ENCODE measurements at places on chromosomes 3 and 15. TPM values are rescaled to one million over a fixed set of nuclear protein-coding genes. Genes with fewer than 3 reads are reported as not detected.

ERC2 gene
- not detected for total RNA-seq

DNA sequence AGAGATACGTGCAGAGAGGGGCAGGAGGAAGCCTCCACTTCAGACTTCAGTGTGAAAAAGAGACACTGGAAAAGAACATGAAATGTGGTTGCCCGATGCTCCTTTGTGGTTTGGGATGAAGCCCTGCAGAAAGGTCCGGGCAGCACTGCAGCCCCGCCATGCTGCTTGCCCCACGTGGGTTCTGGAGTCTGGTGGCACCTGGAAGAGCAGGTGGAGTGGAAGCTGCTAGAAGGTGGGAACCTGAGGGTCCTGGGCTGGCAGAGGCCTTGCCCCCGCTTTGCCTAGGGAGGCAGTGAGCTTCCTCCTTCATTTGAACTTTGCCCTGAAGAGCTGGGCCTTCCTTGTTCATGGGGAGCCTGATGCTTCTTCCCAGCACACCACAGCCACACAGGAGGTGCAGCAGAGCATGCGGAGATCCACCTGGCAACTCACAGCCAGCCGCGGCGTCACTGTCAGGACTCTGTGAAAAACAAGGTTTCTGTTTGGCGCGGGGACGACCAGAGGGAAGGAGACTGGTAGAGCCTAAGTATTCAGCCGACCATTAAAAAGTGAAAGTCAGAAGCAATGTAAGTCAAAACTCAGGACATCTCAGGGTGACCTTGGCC is 59.0 kb downstream of the APBA2 start:
- DNase-seq, result peak; percentile 3

DNA sequence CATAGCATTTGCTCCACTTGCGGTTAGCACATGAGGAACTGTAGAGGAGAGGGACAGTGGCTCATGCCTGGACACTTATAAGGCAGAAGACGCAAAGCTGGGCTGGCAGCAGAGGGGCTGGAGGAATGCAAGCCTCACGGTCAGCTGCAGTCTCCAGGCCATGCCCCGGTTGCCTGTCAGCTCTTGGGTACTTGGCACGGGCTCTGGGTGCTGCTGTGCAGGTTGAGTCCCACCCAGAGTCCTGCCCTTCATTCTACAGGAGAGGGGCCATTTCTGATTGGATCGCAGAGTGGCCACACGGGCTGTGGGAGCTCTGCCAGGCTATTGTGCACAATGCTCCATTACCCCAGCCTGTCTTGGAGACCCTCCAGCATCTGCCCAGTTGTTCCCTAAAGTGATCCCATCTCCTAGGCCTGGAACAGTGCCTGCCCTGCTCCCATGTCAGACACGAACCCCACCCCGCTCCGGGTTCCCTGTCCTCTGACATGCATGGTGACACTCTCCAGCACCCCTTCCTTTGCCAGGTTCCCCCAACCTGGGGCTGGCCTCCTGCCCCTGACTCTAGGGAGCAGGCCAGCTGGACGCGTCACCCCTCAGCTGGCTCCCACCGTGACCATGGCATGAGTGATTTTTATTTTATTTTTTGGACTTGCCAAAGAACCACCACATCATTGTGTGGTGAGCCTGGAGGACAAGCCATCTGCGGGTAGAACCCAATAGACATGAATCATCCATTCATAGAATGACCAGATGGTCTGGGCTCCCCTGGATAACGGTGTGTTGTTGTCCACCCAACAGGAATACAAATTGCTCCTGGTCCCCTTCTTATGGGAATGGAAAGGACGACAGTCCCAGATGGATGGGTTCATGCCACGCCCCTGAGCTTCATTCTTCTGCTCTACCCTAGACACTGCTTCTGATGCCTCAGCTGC is 51.0 kb upstream of the KLF13 start:
- no peak for DNase-seq

DNA sequence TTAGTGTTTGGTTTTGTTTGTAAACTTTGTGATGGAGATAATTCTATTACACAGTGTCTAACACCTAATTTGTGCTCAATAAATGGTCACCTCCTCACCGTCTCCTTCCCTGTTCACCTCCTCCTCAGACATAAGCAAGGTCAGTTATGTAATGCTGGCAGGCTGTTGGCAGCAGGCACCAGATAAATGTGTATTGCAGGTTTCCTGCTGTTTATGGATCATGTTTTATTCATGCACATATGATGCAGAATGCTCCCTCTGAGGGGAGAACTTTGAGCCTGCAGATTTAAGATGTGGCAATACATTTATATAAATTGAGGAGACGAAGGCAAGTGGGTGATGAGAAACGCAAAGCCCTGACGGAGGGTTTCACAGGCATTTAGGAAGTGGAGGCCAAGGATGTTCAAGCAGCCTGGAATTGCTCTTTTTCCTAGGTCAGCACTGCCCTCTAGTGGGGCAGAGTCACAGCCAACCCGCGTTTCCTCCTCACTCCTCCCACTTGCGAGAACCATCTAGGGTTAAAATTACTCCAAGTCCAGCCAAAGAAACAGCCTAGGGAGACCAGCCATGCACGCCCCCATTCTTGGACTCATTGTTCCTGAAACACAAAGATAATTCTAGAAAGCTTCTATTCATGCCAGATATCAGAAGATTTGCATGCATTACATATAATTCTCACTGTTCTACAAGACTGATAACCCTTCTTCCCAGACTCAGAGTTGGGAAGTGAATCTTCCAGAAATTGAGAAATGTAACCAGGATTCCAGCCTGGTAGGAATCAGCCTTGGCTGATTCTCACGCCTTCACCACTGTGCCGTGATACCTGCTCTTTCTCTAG is 228.7 kb downstream of the SLCO3A1 start:
- DNase-seq, result peak; percentile 74

DNA sequence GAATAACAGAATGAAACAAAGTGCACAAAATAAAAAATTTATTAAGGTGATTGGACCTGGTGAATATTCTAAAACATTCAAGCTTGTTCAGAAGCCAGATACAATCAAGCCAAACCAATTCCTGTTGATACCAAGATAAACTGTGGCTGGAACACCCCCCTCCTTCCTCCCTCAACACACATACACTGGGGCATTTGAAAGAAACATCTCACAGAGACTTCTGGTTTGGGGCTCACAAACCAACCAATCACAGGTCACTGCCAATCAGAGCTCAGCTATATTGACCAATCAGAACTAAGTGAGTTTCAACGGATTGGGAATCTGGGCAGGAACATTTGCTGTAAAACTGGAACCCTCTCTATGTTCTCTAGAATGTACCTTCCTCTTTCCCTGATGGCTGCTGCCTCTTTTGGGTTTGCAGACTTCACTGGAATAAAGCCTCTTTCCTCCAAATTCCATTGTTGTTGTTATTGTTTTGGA is 340.6 kb upstream of the GOLIM4 start:
- no peak for DNase-seq

DNA sequence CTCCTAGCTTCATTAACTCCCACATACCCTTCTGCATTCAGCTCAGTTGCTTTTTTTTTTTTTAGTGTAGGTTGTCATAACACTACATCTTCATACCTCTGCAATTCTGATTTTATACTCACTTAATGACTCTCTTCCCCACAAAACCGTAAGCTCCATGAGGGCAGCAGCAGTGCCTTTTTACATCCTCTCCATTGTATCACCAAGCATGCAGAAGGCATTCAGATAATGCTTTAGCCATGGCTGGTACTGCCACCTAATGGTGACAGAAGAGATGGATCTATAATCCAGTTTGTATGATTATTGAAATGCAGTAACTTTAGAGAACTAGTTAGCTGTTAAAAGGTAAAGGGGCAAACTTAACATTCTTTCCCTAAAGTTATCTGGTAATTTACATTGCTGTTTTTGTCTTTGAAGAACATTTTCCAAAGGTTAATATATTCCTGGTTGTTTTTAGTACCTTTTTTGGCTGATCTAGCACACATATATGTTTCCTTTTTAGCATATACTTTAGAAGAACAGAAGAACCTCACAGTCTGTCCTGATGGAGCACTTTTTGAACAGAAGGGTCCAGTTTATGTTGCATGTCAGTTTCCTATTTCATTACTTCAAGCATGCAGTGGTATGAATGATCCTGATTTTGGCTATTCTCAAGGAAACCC is 36.8 kb downstream of the ATP1B3 start:
- peak; percentile 63 for DNase-seq
